ENCODE measurements at places on chromosomes 3 and 15.

DNA sequence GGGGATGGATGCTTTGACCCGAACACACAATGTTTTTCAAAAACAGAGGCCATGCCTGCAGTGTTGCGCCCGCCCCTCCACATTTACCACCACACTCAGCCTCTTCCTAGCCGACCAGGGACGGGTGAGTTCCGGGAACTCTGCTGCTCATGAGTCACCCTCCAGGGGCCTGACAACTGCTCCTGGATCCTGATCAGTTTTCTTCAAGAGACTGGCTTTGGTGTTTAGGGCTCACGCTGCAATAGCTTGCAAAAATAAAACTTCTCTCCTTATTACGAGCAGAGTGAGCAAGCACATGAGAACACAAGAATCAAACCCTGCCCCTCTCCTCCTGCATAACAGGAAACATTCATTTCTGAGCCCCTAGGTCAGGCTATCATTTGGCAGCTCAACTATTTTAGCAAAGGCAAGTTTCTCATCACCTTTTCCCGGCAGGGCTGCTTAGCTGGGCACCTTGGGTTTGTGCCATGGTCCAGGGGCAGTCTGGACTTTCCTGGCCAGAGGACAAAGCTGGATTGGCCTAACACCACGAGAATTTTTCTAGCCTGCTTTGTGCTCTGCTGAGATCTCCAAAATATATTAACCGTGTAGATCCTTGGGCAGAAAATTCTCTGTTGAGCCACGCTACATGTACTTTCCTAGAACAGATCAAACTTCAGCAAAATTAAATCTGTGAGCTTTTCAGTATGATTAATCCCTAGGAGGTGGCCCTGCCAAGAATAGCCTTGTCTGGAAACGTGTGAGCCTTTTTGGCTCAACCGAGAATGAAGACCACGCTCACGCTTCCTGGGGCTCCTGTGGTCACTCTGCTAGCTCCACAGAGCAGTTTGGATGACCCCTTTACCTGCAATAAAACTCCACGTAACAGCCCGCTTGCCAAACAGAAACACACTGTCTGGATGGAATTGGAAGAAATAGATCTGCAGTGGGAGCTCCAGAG is 52.7 kb upstream of the SPATA12 start:
- DNase-seq: no peak

DNA sequence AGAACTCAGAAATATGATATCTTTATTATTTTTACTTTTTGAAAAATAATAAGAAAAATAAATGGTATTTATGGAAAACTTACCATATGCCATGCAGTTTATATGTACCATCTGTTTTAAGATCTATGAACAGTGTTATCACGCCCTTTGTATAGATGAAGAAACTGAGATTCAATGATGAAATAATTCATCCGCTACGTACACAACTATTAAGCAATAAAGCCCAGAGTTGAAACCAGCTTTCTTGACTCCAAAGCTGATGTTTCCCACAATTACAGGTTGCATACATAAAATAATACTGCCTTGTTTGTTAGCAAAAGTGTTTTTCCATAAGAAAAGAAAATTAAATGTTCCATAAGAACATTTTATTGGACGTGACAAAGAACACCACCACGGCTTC is 67.2 kb upstream of the BCL6 start:
- no peak for DNase-seq

DNA sequence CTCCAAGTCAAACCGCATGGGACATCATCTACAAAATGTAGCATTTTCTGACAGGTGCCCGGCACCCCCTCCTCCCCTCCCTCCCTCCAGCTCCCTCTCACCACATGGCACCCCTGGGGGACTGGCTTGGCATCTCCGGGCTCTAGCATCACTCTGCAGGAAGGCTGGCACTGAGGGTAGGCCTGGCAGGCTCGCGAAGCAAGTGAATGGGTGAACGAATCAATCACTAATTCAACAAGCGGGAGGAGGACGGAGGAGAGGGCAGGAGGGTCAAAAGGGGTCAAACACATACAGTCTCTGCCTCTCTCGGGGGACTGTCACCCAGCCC is 155.7 kb downstream of the NUP210 start:
- no peak for DNase-seq

DNA sequence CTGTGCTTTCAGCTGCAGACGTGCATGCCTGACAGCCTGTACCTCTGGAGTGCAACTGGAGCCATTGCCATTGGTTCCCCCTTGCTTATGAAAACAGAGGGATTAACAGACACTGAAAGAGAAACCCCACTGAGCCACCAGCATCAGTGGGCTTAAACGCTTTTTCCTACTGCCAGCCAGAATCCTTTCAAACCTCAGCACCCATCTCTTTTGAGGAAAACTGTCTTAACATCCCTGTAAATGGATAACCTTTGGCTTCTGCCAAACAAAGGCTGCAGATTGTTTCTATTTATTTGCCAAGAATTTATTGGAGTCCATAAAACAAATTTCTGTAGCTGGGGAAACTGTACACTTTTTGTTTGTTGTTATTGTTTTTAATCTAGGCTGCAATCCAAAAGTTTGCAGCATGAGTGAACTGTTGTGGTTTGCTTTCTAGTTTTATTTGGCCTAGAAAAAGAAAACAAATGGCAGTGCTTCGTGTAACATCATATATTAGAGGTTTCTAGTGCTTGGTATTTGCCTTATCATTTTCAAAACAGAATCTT is 369.2 kb upstream of the IL12A start:
- no peak for DNase-seq

- no peak for DNase-seq
These were observed 420.9 kb downstream of the MAGI1 start for GRCh38 chr3:65617787-65618186.

- no peak for DNase-seq
These were observed 483 bp downstream of the MEX3B start for GRCh38 chr15:82045179-82045891.

DNA sequence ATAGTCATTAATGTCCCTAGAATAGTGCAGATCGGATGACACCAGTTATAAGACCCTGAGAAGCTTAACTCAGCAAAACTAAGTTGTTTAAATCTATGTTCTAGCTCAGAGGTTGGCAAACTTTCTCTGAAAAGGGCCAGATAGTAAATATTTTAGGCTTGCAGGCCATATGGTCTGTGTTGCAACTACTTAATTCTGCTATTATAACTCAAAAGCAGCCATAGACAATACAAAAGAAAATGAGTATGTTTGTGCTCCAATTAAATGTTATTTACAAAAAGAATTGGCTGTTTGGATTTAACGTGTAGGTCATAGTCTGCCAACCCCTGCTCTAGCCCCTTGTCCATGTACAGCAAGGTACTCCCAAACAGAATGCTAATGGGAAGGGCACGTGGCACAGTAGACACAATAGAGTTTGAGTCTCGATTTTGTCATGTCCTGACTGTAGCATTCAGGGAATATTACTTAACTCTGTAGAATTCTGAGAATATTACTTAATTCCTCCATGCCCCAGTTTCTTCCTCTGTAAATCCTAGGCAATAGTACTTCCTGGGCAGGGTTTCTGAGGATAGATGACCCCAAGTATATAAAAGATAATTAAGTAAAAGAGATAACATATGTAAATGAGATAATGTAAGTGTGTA is 70.5 kb upstream of the ATP2C1 start:
- no peak for DNase-seq

- peak; percentile 3 for DNase-seq
These were observed 666 bp downstream of the MAPKBP1 start for GRCh38 chr15:41774882-41775417.

DNA sequence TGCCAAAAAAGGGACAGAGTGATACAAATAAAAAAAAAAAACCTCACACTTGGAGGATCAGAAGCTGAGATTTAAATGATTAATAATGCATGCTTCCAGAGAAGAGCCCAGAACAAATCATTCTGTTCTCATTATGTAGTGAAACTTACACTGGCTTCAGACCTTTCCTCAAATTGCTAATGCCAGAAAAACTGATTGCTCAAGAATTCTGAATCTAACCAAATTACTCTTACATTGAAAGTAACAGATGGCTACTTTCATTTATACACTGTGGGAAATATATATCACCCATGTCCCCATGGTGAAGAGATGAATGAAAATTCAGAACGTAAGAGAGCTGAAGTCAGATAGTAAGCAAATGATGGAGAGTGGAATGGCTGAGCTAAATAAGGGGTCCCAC is 85.9 kb upstream of the NSMCE3 start:
- no peak for DNase-seq

GRCh38 chr3:66860771-66861170 is 137.3 kb upstream of the KBTBD8 start:
- DNase-seq: no peak

GRCh38 chr3:46999516-47000197 is 20.2 kb downstream of the NBEAL2 start:
- no peak for DNase-seq

GRCh38 chr15:69784798-69785566 is 312.7 kb downstream of the TLE3 start:
- DNase-seq: no peak

GRCh38 chr15:81025721-81026370 is 25.1 kb downstream of the TLNRD1 start:
- DNase-seq: no peak

GRCh38 chr3:72082186-72082715 is 297.3 kb upstream of the PROK2 start:
- no peak for DNase-seq

DNA sequence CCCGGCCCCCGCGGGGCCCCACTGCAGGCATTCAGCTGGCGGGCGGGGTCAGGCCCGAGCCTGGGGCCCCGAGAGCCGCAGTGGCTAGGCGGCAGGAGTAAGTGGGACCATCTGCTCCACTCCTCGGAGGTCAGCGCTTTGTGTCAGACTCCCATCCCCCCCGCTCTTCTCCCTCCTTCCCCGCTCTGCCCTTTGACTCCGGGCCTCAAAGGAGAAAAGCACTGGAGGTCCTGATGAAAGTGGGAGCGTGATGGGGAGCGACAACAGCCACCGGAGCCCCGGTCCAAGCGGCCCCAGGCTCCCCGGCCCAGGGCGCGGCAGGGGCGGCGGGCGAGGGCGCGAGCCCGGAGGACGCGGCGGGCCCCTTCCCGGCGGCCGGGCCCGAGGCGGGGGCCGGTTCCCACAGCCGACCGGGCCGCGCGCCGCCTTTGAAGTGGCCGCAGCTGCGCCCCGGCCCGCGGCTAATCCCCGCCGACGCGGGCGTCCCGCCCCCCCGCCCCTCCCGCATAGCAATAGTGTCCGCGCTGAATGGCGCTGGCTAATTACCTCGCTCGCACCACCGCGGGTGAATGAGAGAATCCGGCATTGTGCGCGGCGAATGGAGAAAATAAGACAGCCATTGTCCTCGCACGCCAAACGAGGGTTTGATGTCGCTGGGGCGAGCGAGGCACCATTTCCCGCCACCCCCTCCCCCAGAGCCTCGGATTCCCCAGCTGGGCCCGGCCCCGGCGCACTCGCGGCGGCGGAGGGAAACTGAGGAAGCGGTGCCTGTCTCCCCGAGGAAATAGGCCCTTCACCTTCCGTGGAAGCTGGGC is 22.4 kb downstream of the IGDCC3 start:
- DNase-seq: no peak

- DNase-seq: no peak
These were observed 14.8 kb downstream of the HTR3C start for GRCh38 chr3:184067573-184068055.

- DNase-seq: no peak
These were observed 86.1 kb downstream of the GALK2 start for GRCh38 chr15:49255966-49256759.

- DNase-seq: no peak
These were observed 7.1 kb downstream of the SPTBN5 start for GRCh38 chr15:41886741-41887140.

- DNase-seq: no peak
These were observed 9.4 kb downstream of the TP53BP1 start for GRCh38 chr15:43483297-43484128.

GRCh38 chr15:72599855-72600464 is 54.5 kb upstream of the GOLGA6B start:
- no peak for DNase-seq

GRCh38 chr3:193016437-193016901 is 98.8 kb upstream of the MB21D2 start:
- DNase-seq: no peak

DNA sequence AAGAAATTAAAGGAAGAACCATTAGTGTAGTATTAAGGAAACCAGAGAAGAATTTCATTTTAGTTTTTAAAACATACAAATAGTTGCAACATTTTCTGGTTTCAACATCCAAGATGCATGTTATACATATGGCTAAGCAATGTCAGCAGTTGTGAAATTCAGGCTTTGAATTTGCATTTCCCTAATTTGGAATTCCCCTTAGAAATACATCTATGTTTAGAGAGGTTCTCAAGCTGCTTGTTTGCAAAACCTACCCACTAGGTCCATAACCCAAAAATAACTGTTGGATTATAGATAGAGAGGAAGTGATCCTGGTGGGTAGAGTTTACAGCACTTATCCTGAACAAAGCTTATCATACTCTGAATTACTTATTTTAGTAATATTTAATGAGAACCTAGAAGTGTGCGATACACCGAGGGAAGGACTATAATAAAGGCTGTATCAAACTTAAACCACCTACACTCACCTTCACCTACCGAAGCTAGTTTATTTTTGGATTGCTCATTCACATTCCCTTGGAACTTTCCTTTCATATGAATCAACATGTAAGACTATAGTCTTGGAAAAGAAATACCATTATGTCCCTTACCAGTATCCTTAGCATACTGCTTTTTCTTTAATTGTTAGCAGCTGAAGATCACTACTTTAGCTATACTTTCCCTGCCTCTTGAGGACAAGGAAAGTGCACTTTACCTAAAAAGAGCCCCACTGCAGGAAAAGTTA is 60.6 kb downstream of the CHAC1 start:
- no peak for DNase-seq

DNA sequence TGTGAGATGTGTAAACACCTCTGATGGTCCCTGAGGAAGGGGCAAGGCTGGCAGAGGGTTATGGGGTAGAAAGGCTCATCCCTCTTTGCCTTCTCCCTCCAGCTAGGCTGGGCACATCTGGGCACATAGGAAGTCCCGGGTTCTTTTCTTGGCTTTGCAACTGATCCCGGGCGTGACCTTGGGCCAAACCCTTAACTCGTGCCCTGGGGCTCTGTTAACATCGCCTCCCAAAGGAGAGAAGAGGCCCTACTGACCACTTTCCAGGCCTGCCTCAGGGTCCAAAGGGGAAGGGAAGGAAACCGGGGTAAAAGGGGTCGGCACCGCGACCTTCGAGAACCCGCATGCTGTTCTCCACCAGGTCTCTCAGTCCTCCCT is 549 bp downstream of the C3orf18 start:
- DNase-seq: no peak
